CD4-positive, alpha-beta T cell treated with Interleukin-2 at 100 ng/mL for 4 hours (primary cell): ENCODE measurements at places on chromosomes 5 and 9.

GRCh38 chr5:177607452-177608192 lies 7.7 kb downstream of the B4GALT7 start:
- DNase-seq, result peak; percentile 65

DNA sequence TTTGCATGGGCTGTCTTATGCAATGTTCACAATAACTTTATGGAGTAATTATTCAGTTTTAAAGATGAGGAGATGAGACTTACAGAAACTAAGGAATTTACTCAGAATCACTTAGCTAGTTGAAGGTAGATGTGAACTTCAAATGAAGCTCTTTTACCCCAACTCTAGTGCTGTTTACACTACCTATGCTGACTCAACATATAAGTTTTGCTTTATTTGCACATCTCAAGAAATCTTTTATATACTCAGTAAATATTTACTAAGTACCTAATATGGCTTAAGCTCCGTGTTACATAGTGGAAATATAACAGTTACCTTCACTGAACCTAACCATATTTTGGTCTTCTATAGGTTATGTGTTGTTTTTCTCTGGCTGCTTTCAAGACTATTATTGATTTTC lies 293.2 kb downstream of the ANXA1 start:
- DNase-seq, result no peak

DNA sequence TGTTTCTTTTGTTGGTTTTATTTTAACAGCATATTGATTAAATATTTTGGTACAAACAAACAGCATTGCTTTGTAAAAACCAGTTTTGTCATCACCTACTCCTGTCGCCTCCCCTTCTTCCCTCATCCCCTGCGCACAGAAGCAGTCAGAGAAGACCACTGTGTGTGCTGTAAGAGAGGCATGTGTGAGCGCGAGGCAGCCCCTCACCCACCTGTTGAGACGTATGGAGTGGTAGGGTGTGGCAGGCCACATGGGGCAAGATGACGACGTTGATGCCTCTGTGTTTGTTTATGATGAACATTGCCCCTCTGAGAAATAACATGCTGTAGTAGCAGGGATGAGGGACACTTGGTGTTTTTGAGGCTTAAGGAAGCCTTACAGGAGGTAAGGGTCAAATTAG lies 71.3 kb downstream of the GPR21 start:
- DNase-seq, result no peak

- DNase-seq, result no peak
Observed at GRCh38 chr5:96873449-96873848, 2.9 kb upstream of the ERAP2 start.

GRCh38 chr9:31535651-31536050 lies 848.8 kb upstream of the ACO1 start:
- DNase-seq, result no peak

GRCh38 chr5:134570365-134570758 lies 44.9 kb downstream of the JADE2 start:
- DNase-seq, result no peak

- DNase-seq, result no peak
Observed at GRCh38 chr9:133306242-133307204, 29.5 kb downstream of the SURF6 start.

GRCh38 chr5:176732306-176732705 lies 78.1 kb upstream of the UNC5A start:
- no peak for DNase-seq

- no peak for DNase-seq
Observed at GRCh38 chr5:146624179-146624578, 108.2 kb upstream of the GPR151 start.

GRCh38 chr5:17315710-17316221 lies 98.3 kb downstream of the BASP1 start:
- DNase-seq, result no peak

DNA sequence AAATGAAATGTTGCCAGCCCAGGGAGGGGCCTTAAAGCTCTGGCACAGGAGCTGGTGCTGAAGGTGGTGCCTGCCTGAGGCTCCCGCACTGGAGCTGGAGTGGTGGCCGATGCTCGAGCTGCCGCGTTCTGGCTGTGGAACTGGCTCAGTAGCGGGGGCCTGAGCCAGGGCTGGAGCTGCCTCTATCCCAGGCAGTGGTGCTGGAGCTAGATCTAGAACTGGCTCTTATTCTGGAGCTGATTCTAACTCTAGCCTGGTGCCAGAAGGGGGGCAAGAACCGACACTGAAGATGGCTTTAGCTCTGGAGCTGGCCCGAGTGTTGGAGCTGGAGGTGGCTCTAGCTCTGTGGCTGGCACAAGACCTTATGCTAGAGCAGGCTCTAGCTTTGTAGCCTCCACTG lies 19.2 kb downstream of the OBP2B start:
- no peak for DNase-seq

DNA sequence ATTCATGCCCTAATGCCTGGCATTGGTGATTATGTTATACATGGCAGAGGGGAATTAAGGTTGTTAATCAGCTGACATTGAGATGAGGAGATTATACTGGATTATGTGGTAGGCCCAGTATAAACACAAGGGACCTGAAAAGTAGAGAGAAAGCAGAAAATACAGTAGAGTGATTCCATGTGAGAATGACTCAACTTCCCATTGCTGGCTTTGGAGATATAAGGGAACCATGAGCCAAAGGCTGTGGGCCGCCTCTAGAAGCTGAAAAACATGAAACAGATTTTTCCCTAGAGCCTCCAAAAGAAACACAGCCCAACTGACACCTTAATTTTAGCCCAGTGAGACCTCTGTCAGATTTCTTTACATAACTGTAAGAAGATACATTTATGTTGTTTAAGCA lies 65.0 kb upstream of the CTXN3 start:
- no peak for DNase-seq

- DNase-seq, result no peak
Observed at GRCh38 chr9:94819161-94819687, 92.7 kb downstream of the AOPEP start.

DNA sequence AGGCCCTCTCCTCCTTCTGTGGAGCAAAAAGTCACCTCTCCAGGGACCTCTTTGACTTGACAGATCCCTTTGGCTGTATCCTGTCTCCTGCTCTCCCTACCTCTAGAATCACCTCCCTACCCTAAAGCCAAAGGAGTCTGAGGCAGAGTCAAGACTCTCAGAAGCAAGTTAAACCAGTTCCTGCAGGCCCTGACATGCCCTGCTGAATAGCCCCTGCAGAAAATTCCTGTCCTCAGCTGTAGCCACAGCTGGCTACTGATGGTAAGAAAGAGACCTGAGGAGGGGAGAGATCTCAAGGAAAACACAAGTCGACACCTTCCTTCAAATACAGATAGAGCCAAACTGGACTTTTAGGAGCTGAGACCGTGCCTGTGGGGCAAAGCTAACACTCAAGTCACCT lies 23.7 kb upstream of the UBAP2 start:
- no peak for DNase-seq

GRCh38 chr9:126947529-126947928 lies 32.9 kb downstream of the RALGPS1 start:
- no peak for DNase-seq

- DNase-seq, result no peak
Observed at GRCh38 chr5:71893451-71893850, 174.4 kb downstream of the CARTPT start.

- DNase-seq, result no peak
Observed at GRCh38 chr5:27592231-27592630, 553.8 kb upstream of the CDH9 start.

DNA sequence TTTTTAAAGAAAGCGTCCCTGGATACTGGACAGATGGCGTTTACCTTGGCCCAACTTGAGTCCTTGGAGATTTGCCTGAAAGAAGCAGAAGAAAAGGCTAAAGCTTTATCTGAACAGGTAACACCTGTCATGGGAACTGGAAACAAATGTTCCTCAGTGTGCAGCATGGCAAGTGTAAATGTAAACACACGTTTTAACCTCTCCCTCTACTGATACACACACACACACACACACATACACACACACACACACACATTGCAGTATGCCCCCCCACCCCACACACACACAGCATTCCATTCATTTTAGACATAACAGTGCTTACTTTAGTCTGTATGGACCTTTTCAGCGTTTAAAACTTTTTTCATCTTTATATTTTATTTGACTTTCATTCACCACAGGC lies 51.1 kb downstream of the CCDC192 start:
- no peak for DNase-seq

GRCh38 chr5:55672477-55672911 lies 39.6 kb downstream of the SLC38A9 start:
- no peak for DNase-seq

GRCh38 chr5:85823462-85824426 lies 794.0 kb upstream of the COX7C start:
- no peak for DNase-seq

DNA sequence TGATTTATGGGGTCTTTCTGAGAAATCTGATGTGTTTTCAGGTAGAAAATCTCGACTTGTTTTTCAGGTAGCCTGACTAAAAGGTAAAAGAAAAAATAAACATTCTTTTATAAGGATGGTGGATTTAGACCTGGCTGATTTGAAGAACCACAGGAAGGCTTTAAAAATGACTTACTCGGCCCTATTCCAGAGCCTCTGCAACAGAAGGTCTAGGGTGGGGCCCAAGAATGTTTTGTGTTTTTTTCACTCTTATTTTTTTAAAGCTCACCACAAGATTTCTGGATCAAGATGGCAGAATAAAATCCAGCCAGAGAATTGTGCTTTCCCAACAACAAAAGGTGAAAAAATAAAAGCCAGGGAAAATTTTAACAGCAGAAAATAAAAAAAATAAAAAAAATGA lies 59.1 kb downstream of the FNBP1 start:
- DNase-seq, result no peak

DNA sequence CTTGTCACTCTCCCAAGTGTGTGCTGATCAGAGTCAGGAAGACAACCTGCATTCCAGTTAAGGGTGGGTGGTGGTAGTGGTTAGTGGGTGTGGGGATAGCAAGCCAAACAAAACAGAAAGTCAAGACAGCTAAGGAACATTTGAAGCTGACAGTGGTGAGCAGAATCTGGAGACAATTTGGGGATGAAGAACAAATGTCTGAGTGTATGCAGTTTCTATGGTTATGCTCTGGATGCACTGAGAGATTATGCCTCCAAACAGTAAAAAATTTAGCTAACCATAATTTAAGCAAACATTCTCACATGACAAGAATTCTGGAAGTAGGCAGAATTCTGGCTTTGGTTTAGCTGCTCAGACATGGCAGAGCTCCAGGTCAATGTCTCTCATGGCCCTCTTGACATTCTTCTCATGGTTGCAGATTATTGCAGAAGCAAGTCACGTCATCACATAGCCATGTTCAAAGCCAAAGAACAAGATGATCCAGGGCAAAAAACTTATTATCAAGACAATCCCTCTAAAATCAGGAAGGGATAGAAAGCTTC lies 148.7 kb downstream of the LURAP1L start:
- no peak for DNase-seq

- DNase-seq, result no peak
Observed at GRCh38 chr9:3058409-3058808, 214.5 kb upstream of the PUM3 start.

DNA sequence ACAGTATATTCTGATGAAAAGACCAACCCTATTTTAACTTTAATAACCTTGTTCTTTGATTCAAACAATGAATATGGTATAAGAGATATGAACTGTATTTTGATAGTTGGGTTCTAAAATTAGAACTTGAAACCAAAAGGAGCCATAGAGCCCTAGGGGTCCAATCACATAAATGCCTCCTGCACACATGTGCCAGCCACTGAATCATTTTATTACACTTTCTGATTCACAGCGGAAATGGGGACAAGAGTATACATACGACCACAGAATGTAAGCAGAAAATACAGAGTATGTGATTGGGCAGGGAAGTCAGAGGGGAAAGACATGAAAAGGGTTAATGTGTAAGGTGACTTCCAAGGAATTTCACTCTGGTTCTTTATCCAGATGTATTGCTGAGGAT lies 1000.2 kb downstream of the NR2F1-AS1 start:
- no peak for DNase-seq

- no peak for DNase-seq
Observed at GRCh38 chr5:104186100-104186499, 623.5 kb upstream of the NUDT12 start.

DNA sequence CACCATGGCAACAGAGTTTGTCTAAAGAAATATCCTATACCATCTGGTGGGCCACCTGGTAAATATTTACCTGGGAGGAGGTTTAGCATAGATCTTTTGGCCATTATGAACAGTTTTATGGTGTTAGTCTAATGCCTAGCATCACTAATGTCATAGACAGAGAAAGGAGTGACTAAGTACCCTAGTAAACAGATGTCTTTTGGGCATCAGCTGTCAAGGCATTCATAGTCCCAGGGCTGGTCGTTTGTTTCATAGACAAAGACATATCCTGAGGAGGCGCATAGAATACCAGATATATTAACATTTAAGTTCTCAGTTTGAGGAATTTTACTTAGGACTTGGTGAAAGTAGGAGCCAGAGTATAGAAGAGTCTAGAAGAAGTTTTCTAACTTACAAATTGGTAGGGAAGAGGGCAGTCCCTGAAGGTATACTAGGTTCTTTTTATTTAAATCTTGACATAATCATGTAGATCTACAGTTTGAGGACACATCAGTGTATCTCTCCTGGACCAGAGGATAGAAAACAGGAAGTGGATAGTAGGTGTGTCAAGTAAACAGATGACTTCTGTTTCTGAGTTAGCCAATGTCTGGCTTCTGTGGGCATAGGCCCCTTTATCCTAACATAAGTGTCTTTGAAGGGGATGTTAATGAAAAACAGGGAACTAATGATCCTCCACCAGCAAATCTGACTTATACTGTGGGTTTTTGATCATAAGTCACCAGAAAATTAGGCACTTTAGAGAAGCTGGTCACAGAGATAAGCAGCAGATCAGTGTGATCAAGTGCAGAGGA lies 105.0 kb upstream of the PRSS3 start:
- DNase-seq, result no peak

DNA sequence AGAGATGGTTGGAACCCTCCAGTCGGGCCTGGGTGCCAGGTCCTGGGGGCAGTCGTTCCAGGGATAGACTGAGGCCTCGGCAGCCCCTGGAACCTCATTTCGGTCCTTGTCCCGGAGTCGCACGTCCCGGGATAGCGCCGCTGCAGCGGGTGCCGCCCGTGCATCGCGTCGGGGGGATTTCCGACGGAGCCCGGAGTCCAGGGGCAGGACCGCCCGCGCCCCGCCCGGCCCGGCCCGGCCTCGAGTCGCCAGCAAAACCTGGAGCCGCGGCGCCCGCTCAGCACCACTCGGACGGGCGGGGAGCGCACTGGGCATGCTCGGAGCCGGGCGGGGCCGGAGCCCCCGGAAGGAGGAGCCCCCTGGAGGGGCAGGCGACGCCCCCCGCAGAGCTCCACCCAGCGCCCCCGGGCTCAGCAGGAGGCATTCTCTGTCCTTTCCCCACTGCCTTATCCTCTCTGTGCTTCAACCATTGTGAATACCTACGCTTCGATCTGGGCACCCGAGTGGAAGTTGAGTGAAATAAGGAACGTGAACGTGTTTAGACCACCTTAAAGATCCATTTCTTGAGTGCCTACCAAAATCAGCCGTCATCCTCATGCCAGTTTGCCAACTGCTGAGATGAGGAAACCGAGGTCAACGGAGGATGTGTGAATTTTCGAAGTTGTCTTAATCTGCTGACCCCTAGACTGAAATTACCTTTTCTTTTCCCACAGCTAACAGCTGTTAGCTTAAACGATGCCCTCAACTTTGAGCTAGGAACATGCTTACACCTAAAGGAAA lies 1.7 kb upstream of the PTPN3 start:
- no peak for DNase-seq

- no peak for DNase-seq
Observed at GRCh38 chr5:132184588-132184987, 43.1 kb downstream of the P4HA2 start.

- DNase-seq, result no peak
Observed at GRCh38 chr9:5566054-5566618, 55.8 kb downstream of the PDCD1LG2 start.
